ENCODE measurements at places on chromosomes 7 and 10.

DNA sequence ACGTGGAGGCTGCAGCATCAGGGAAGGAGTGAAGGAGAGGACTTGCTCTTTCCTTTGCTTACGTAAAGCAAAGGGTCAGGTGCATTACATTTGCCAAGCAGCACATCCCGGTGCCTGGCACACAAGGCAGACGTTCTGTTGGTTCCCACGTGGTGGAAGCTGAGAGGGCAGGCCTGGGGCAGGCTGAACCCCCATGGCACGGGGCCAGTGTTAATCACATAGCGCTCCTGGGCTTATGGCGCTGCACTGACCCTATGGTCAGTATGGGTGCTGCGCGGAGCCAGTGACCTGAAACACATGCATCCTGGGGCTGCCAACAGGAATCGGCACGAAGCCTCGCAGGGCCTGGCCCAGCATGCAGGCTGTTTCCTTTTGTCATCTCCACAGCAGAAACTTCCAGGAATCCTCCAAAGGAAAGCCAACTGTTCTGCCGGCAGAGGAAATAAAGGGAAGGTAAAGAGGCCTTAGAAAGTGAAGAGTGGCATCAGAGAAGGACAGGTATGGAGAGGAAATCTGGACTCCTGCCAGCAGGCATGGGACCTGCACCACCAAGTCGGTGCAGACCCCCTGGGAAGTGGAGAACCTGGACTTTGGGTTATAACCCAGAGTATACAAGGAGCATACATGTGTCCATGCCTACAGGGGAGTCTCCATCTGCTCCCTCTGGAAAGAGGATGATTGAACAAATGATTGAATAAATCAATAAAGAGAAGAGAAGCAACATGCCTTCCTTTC lies 560.2 kb downstream of the TCERG1L start:
- no peaks in the 10 kb centered on the region for H3K27me3 ChIP-seq
- no peaks in the 10 kb centered on the region for H3K36me3 ChIP-seq
- no peak overlapping the region for H3K4me3 ChIP-seq

- peaks cover 35% of the 10 kb centered on the region for H3K4me1 ChIP-seq
- DNase-seq = no peak
- peaks cover 3% of the 10 kb centered on the region for H3K27me3 ChIP-seq
- no peaks in the 10 kb centered on the region for H3K36me3 ChIP-seq
Observed at GRCh38 chr7:98399890-98400541, 874 bp downstream of the BAIAP2L1 start.

DNA sequence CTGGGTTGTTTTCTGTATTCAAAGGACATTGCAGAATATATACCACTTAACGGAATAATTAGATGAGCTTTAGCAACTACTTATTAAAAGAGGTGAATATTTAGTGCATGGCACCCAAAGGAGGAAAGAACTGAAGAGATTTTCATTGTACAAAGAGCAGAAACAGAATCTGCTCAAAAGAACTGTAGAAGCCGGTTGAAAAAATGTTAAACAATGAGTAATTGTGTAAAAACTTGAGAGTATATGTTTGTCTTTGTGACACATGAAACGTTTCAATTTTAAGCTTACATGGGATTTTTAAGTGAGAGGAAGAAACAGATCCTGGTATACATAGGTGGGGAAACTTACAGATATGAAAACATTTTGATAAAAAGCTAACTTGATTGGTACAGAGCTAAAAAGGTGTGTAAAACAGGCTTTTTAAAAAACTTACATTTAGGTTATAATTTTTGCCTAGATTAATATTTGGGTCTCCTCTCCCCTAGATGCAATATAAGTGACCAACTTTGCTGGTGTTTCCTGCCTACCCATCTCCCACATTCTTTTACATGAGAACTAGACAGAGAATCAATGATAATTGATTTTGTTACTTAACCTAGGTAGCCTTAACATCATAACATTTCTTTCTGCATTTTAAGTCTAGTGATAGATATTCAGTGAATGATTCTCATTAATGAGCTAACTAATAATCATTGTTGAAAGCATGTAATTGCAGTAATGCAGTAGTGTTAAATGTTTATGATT lies 6.8 kb downstream of the ARL5B start:
- DNase-seq = no peak
- no peaks in the 10 kb centered on the region for H3K27me3 ChIP-seq
- H3K4me1 ChIP-seq = peaks cover 47% of the 10 kb centered on the region

DNA sequence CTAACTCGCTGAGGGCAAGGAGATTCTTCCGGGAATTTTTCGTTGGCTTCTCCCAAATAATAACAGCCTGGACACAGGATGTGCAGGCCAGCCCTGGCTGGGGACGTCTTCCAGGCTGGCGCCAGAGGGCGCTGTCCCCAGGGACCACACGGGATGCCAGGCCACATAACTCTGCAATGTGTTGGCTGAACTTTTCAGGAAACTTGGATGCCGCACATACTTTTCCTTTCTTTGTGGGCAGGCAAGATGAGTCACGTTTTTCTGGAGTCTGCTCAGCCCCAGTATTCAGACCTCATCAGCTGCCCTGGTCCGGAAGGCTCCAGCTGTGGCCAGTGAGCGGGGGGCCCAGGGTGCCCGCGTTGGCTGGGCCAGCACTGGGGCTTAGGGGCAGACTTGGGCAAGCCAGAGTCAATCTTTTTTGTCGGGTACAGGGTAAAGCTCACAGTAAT lies 122.7 kb downstream of the PRKAG2 start:
- H3K27ac ChIP-seq = peak overlapping the region; percentile 94
- H3K4me3 ChIP-seq = peak overlapping the region; percentile 10
- H3K27me3 ChIP-seq = no peaks in the 10 kb centered on the region
- H3K36me3 ChIP-seq = no peaks in the 10 kb centered on the region
- peaks cover 63% of the 10 kb centered on the region for H3K4me1 ChIP-seq
- DNase-seq = peak; percentile 97

DNA sequence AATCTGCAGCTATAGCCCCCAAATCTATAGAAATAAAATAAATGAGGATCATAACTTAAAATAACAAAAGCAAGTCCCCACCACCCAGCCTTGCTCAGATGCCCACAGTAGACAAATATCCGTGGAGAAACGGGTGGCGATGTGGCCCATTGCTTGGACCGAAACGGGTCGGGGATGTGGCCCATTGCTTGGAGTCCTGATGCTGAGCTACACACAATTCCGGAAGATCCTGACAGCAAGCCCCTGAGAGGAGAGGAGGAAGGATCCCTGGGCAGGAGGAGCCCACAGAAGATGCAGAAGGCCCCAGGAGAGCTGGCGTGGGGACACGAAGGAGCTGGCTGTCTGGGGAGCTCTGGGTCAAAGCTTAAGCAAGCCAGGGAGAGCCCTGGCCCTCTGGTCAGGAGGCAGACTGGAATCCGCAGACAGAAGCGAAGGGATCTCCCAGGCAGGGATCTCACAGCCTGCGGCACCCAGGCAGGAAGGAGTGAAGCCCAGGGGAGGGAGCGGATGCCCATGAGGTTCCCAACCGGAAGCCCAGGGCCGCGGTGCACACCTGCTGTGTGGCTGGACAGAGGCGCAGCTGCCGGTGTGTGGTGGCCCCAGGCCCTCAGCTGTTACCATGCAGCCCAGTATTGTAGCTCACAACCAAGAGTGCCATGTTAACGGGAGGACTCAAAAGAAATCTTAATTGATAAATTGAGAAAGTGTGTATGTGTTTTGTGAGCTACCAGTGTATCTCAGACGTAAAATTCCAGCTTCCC lies 138.8 kb downstream of the ADARB2 start:
- H3K36me3 ChIP-seq = no peaks in the 10 kb centered on the region
- DNase-seq = peak; percentile 76
- H3K27me3 ChIP-seq = no peaks in the 10 kb centered on the region
- no peak overlapping the region for H3K27ac ChIP-seq
- no peak overlapping the region for H3K4me3 ChIP-seq
- H3K4me1 ChIP-seq = no peaks in the 10 kb centered on the region

GRCh38 chr10:13712476-13712836 lies 125.7 kb downstream of the PRPF18 start:
- H3K36me3 ChIP-seq = peaks cover 20% of the 10 kb centered on the region
- no peak overlapping the region for H3K4me3 ChIP-seq
- DNase-seq = no peak
- H3K27ac ChIP-seq = peak overlapping the region; percentile 79
- H3K27me3 ChIP-seq = no peaks in the 10 kb centered on the region

DNA sequence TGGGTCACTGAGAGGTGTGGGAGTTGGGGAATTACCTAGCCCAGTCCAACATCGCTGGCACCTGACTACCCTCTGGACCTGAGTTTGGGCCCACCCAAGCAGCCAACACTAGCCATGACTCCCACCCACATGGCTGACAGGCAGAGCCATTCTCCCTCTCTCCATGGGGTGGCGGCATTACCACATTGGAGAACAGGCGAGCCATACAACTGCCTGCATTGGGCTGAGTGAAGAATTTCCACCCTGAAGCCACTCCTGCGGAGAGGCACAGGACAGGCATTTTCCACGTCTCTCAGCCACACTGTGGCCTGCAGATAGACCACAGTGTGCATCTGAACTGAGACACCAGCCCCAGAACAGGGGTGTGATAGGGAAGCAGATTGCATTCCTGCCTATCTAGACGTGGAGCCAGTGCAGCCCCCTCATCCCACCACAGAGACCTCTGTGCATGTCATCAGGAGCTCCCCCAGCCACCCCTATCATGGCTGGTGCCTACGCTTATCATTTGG lies 58.2 kb upstream of the ANTXRL start:
- H3K36me3 ChIP-seq = no peaks in the 10 kb centered on the region
- peaks cover 19% of the 10 kb centered on the region for H3K27me3 ChIP-seq
- H3K4me1 ChIP-seq = no peaks in the 10 kb centered on the region
- no peak overlapping the region for H3K4me3 ChIP-seq
- H3K27ac ChIP-seq = no peak overlapping the region

DNA sequence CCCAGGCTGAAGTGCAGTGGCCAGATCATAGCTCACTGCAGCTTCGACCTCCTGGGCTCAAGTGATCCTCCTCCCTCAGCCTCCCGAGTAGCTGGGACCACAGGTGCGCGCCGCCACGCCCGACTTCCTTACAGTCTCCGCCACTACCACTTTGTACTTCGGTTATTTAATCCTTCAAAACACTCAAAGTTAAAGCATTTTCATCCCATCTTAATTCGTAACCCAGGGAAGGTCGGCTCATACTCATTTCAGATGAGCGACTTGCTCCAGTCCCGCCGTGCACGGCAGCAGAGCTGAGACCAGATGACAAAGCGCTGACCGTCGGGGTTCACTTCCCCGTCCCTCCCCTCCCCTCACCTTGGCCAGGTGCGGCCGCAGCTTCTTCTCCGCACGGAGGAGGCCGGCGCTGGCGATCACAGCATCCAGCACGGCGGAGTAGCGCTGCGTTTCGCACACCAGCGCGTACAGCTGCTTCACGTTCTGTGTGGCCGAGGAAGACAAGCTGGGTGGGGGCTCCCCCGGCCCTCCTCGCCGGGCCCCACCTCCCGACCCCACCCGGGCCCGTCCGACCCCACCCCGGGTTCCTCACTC lies 457 bp downstream of the NSUN5 start:
- peak overlapping the region; percentile 86 for H3K27ac ChIP-seq
- H3K27me3 ChIP-seq = no peaks in the 10 kb centered on the region
- no peak for DNase-seq
- H3K4me1 ChIP-seq = peaks cover 14% of the 10 kb centered on the region

DNA sequence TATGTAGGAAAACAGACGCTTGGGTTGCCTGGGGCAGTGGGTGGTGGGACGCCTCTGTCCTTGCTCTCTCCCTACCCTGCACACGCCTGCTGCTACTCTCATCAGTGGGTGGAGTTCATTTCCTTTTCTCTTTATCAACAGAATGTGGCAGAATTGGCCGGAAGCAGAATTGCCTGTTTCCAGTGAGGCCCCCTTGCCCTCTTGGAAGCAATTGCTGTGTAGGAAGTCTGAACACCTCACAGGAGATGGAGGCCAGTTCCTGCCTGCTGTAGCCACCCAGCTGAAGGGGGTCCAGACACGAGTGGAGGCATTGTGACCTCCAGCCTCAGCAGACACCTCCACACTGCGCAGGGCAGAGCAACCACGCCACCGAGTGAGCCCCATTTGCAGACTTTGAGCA lies 331.6 kb upstream of the ZNF32 start:
- peak; percentile 46 for DNase-seq
- H3K27ac ChIP-seq = no peak overlapping the region
- H3K27me3 ChIP-seq = no peaks in the 10 kb centered on the region
- no peaks in the 10 kb centered on the region for H3K4me1 ChIP-seq
- no peaks in the 10 kb centered on the region for H3K36me3 ChIP-seq

- DNase-seq = no peak
- H3K27me3 ChIP-seq = peaks cover 1% of the 10 kb centered on the region
- H3K4me3 ChIP-seq = no peak overlapping the region
- H3K36me3 ChIP-seq = no peaks in the 10 kb centered on the region
- peaks cover 11% of the 10 kb centered on the region for H3K4me1 ChIP-seq
- no peak overlapping the region for H3K27ac ChIP-seq
Observed at GRCh38 chr7:157574120-157574825, 237.5 kb downstream of the DNAJB6 start.

- no peak overlapping the region for H3K4me3 ChIP-seq
- no peaks in the 10 kb centered on the region for H3K36me3 ChIP-seq
- H3K4me1 ChIP-seq = peaks cover 2% of the 10 kb centered on the region
- no peak for DNase-seq
- peaks cover 3% of the 10 kb centered on the region for H3K27me3 ChIP-seq
Observed at GRCh38 chr10:132459301-132460003, 62.5 kb downstream of the PWWP2B start.

- no peaks in the 10 kb centered on the region for H3K36me3 ChIP-seq
- H3K27ac ChIP-seq = peak overlapping the region; percentile 94
- no peaks in the 10 kb centered on the region for H3K27me3 ChIP-seq
- peak overlapping the region; percentile 83 for H3K4me3 ChIP-seq
- H3K4me1 ChIP-seq = peaks cover 18% of the 10 kb centered on the region
- peak; percentile 89 for DNase-seq
Observed at GRCh38 chr10:71888623-71889387, 37.8 kb upstream of the PSAP start.

- H3K27me3 ChIP-seq = peaks cover 7% of the 10 kb centered on the region
- H3K4me3 ChIP-seq = no peak overlapping the region
- peaks cover 22% of the 10 kb centered on the region for H3K4me1 ChIP-seq
Observed at GRCh38 chr7:125057963-125058362, 128.3 kb upstream of the POT1 start.

- peaks cover 7% of the 10 kb centered on the region for H3K36me3 ChIP-seq
- no peak overlapping the region for H3K4me3 ChIP-seq
- DNase-seq = no peak
- H3K27ac ChIP-seq = no peak overlapping the region
- H3K27me3 ChIP-seq = no peaks in the 10 kb centered on the region
- H3K4me1 ChIP-seq = no peaks in the 10 kb centered on the region
Observed at GRCh38 chr10:101380353-101381017, 26.5 kb downstream of the BTRC start.

DNA sequence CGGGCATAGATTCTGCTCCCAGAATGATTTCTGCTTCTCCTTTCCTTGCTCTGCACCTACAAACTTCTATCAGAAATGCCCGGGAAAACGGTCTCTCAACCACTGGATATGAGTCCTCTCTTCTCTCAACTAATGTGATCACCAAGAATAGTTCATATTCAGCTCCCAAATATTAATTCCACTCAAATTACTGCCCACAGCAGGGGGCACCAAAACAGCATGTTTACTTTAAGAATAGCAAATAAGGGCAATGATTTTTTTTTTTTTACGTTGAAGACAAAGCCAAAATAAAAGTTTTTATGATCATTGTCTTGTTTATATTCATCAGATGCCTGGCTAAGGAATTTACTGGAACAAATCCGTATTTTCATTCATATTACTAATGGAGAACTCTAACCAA lies 94.9 kb upstream of the PRSS1 start:
- no peaks in the 10 kb centered on the region for H3K36me3 ChIP-seq
- no peaks in the 10 kb centered on the region for H3K4me1 ChIP-seq
- DNase-seq = no peak
- peaks cover 29% of the 10 kb centered on the region for H3K27me3 ChIP-seq
- no peak overlapping the region for H3K4me3 ChIP-seq

- no peak for DNase-seq
- no peak overlapping the region for H3K27ac ChIP-seq
- H3K36me3 ChIP-seq = no peaks in the 10 kb centered on the region
Observed at GRCh38 chr7:69561266-69561960, 36.9 kb upstream of the AUTS2 start.
